ENCODE measurements at places on chromosomes 2 and 18.

DNA sequence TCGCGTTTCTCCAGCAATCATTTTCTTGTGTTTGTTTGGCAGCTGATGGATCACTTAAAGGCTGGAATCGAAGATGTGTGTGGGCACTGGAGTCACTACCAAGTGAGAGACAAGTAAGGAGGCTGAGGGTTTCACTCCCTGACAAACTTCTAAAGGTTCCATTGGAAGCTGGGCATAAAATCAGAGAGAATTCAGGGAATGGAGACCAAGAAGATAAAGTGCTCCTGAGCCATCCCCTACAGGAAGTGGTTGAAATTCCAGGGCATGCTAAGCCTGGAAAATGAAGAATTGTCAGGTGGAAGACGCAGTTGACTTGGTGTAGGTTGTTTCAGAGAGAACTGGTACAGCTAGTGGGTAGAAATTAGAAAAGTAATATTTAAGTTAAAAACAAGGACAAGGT lies 39.1 kb downstream of the SLC9A4 start:
- no peak for DNase-seq

DNA sequence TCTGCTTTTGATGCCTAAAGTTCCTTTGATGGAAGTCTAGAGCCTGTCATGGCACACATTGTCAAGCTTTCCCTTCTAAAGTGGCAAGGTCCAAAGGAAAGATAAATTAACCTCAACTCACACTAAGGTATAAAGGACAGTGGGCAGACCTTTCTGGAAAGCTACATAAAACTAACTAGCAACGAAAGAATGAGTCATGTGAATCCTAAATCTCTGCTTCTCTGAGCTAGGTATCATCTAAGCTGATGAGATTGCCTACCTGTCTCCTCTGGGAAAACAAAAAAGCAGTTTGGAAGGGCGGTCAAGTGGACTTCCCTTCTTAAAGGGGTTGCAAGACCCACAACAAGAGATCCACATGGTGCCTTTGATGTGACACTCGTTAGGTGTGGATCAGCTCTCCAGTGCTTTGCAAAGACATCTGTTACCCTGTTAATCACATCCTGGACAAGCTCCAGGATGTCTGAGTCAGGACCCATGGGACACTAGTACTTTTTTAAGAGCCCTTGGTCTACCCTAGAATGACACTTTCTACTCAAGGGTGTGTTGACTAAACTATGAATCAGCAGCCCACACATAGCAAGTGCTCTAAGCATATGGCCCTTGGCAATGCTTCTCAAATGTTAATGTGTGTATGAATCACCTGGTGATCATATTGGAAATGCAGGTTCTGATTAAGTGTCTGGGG lies 173.5 kb downstream of the ALK start:
- peak; percentile 59 for DNase-seq

GRCh38 chr2:84805250-84805958 lies 75.5 kb downstream of the TRABD2A start:
- no peak for DNase-seq

DNA sequence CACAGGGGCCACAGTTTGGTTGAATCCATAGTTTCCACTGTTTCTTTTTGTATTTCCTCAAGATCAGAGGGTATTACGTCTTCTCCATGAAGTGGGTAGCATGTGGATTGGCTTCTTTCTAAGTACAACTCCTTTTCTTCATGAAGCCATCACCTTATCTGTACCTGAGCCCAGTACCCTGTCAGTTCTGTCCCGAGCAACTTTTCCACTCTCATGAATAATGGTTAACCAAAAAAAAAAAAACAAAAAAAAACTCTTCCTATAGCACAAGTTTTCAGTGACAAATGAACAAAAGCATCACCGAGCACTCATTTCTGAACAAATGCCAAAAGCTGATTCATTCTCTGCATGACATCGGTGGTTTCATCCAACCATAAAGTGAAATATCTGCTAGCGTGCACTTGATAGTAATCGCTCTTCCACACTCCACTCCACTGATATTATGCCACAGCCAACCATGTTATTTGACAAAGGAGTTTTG lies 53.0 kb upstream of the CCDC150 start:
- DNase-seq: no peak

DNA sequence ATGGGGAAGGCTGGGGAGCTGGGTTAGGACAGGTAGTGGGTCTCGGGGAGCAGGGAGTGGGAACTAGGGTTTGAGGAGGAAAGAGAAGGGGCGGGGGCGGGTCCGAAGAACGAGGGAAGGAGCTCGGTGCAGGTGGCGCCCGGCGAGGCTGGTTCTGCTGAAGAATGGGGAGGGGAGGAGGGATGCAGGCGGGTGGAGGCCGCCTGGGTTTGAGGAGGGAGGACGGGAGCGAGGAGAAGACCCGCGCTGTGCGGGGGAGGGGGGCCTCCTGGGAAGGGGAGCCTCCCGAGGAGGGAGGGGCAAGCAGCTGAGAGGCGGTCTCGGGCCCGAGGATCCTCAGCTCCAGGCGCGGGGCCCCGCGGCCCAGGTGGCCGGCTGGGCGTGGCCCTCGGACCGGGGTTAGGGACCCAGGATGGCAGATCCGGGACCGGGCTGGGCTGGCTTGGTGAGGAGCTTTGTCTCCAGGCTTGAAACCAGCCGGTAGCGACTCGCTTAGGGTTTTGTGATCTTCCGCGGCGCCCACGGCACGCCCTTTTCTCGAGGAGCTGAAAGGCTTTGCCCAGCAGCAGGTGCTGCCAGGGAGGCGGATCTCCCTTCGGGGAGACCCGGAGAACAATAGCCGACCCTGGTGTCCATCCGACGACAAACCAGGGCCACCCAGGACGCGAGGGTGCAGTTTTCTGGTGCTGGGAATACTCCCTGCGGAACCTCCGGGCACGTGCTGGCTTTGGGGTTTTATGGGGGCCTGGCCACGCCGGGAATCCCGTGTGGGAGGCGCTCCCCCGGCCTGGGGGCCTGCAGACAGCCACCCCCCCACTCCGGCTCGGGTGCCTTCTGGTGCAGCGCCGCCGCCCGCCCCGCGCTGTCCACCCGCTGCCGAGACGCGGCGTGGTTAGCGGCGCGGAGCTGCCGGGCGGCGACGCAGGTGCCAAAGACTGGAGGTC lies 1.4 kb downstream of the DPYSL5 start:
- peak; percentile 4 for DNase-seq

DNA sequence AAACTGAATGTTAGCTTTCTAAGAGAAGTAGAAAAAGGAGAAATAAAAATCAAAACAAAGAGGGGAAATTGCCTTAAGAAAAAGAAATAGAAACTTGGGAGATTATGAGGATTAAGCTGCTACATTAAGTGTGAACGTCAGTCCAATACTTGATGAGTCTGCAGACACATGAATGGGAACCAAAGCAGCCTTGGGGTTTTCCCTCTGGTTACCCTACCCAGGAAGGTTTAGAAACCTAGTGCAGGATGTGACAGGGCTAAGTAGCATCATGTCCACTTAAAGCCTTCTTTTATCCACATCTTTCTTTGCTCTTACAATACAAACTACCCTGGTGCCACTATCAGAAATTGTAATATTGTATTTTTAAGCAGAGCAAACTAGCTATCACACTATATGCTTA lies 22.3 kb downstream of the SLC35F5 start:
- peak; percentile 65 for DNase-seq

DNA sequence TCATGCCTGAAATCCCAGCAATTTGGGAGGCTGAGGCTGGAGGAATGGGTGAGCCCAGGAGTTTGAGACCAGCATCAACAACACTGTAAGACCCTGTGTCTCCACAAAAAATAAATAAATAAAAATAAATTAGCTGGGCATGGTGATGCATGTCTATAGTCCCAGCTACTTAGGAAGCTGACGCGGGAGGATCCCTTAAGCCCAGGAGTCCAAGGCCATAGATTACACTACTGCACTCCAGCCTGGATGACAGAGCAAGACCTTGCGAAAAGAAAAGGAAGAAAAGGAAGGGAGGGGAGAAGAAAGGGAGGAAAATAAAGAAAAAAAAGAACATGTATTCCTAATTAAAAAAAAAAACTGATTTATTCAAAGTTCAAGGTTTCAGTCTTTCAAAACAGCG lies 78.2 kb downstream of the TRIP12 start:
- no peak for DNase-seq

DNA sequence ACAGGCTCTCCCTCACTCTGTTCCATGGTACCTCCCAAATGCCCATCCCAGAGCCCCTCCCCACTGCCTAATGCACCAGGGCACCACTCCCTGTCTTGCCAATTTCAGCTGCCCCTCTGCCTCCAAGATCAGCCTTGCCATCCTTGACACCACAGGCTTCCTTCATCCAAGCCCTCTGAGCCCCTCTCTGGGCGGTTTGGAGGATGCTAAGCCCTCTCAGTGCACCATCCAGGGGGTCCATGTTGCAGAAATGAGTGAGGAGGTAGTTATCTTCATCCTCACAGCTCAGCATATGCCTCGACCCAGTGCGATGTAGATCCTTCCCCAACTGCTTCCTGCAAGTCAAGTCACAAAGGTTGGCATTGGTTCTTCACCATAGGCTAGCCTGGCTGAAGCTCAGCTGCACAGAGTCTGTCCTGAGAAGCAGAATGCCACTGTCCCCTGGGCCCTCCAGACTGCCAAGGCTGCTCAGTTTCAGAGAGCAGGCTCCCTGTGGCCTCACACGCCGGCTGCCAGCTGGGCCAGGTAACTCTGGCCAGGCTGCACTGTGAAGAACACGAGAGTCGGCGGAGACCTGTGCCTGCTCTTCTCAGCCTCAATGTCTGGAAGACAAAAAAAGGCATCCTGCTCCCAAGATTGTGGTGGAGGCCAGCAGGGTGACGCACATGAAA lies 9.9 kb upstream of the MAP3K2 start:
- DNase-seq: no peak

GRCh38 chr2:104848526-104848925 lies 5.4 kb upstream of the POU3F3 start:
- DNase-seq: no peak

DNA sequence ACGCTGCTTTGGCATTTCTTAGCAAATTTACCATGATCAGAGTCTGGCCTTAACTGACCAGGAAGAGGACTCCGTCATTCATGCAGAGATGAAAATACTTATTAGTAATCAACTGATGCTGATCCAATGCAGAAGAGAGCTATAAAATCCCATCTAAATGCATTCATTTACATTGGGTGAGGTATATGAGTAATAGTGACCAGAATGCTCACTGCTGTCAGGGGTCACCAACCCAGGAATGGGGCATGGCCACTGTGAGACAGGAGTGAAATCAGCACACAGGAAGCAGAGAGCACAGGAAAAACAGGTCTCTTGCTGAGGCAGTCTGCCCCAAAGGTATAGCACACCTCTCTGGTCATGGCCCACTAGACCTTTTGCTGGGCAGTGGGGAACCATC lies 68.1 kb upstream of the TMEM247 start:
- no peak for DNase-seq

DNA sequence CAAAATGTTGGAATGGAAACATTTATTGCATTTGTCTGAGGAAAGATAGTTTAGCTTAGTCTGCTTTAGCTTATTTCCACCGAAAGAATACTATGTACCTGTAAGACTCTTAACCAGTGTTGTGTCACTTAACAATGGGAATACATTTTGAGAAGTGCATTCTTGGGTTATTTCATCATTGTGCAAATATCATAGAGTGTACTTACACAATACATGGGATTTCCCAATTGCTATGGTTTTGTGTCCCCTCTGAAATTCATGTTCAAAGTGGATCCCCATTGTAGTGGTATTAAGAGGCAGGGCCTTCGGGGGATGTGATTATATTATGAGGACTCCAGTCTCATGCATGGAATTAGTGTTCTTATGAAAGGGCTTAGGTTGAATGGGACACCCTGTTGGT lies 249.4 kb upstream of the UBE2E3 start:
- DNase-seq: no peak

- DNase-seq: no peak
Measured at GRCh38 chr2:55729136-55729685, 35.6 kb upstream of the PNPT1 start.

DNA sequence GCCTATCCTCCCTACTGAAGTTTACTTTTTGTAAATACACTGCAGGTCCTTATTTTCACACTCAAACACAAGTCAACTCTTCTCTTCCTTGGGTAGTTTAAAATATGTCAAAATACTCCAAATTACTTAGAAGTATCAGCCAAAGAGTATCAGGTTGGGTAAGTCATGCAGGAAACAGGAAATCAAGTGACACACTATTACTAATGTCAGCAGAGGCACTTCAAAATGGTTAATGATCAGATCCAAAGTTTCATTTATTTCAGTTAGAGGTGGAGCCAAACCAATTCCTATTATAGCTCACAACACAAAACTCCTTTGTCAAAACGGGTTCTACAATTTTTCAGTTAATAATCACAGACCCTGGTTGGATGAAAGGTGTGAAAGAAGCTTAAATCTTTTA lies 54.2 kb downstream of the DLGAP1 start:
- no peak for DNase-seq

DNA sequence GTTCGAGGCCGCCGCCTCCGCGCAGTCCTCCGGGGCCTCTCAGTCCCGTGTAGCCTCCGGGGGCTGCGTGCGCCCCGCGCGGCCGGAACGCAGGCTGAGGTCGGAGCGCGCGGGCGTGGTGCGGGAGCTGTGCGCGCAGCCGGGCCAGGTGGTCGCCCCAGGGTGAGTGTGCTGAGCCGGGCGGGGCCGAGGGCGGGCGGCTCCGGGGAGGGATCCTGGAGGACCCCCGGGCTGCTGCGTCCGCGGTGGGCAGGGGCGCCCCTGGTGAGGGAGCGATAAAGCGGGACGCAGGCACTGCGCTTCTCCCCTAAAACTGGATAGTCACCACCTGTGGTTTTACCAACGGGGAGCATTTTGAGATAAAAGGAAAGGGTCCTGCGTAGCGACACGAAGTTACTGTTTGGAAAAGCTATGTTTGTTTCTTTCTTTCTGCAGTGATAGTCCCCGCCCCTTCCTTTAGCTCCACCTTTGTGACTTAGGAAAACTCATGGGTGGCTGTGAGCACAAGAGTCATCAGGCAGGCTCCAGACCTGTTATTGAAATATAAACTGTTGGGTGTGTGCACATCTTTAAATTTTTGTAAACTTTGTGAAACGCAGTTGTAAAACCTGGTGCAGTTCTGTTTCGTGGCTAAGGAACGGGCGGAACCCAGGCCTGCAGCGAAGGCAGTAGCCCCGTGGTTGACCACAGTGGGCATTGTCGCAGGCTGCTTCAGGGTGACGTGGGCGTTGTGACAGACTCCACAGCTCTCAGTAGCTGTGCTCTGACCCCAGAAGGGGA lies 687 bp downstream of the CTDP1 start:
- DNase-seq: peak; percentile 67

Measured in suppressor macrophage treated with lipopolysaccharide for 1 hour (primary cell).